ENCODE measurements at places on chromosomes 6 and 20. TPM values are rescaled to one million over a fixed set of nuclear protein-coding genes. Genes with fewer than 3 reads are reported as not detected.

- no peak for DNase-seq
These were observed 3.2 kb upstream of the SMOC2 start for GRCh38 chr6:168437751-168438150.

DNA sequence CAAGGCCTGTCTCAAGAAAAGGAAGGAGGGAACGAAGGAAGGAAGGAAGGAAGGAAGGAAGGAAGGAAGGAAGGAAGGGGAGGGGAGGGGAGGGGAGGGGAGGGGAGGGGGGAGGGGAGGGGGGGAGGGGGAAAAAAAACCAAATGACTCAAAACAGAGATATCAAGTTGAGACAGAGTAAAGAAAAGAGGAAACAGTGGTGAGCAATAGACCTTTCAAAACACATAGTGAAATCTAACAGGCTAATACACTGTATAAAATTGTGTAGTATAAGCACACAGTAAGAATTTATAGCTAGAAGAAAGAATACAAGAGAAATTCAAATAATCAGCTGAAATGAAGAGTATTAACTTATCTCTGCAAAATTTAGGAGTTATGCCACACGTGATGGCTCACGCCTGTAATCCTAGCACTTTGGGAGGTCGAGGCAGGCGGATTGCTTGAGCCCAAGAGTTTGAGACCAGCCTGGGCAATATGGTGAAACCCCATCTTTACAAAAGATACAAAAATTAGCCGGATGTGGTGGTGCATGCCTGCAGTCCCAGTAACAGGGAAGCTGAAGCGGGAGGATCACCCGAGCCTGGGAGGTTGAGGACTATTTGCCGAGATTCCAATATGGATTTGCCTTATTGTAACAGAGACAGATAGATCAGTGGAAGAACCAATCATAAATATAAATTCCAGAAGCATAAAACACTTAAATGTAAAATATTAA is 123.2 kb downstream of the PRND start:
- DNase-seq: no peak

- no peak for DNase-seq
These were observed 21.3 kb upstream of the SYNDIG1 start for GRCh38 chr20:24448170-24448569.

DNA sequence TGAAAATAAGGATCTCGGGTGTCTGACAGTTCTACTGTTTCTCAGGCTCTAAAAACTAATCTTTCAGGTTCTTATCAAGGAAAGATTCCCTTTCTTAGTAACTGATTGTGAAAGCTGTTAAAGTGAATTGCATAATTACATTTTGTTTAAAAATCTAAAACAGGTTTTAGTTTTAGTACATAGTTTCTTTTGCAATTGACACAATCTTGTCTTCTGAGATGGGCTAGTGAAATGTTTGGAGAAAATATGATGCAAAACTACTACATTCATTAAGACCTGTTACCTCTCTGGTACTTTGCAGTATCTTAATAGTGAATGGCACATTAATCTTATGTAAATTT is 298.4 kb downstream of the UTRN start:
- no peak for DNase-seq

SRMS gene
- not detected for total RNA-seq

Data from mesothelial cell of epicardium (in vitro differentiated cells).